ENCODE measurements at places on chromosomes 7 and 10.

DNA sequence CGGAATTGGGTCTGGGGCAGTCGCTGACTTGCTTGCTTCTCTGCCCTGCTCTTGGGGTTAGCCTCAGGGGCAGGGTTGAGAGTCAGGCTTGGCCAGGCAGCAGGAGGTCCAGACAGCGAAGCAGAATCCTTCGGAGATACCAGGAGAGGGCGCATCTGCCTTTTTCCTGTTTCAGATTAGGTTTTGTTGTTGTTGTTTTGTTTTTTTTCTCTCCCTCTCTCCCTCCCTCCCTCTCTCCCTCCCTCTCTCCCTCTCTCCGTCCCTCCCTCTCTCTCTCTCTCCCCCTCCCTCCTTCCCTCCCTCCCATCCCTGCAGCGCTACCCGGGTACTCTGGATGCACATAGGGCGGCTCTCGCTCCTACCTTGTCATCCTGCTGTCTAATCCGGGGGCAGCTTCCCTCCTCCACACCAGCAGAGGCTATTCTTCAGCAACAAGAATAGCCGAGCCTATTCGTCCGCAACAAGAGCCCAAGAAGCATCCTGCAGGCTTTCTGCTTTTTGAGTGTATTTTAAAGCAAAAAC, 758 bp upstream of the OPTN start:
- DNase-seq, result no peak

- no peak for DNase-seq
Measured at GRCh38 chr10:124691421-124692099, 52.6 kb downstream of the FAM53B start.

DNA sequence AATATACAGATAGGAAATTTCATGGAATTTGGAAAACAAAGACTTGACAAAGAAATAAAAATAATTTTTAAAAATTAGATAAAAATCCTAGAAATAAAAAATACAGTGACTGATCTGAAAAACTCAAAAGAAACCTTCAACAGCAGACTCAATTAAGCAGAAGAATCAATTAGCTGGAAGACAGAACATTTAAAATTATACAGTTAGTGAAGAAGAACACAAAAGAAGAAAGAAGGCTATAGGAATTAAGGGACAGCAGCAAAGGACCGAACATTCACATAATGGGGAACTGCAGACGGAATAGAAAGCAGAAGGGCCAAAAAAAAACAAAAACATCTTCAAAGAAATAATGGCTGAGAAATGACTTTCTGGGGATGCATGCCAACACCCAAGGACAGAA, 314.5 kb downstream of the CRPPA start:
- DNase-seq, result no peak

GRCh38 chr10:16585103-16585502, 63.4 kb upstream of the C1QL3 start:
- DNase-seq, result no peak

- no peak for DNase-seq
Measured at GRCh38 chr10:129896136-129896859, 67.8 kb downstream of the EBF3 start.

- no peak for DNase-seq
Measured at GRCh38 chr10:79559726-79560125, 481 bp downstream of the SFTPA2 start.

DNA sequence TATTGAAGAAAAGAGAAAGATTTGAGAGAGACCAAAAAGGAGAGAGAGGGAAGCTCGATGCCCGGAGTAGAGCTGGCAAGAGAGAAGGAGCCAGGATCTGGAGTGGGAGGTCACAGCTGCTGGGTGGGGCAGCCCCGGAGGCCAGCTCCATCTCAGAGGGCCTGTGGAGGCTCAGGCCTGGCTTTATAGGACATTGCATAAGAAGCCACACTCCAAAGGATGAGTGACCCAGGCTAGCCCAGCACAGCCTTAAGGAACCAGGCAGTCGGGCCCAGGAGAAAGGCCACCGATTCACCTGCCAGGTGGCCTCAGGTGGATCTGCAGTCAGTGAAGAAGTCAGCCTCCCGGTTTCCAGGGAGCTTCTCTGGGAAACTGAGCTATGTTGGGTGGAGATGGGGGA, 676 bp downstream of the PLAC9 start:
- no peak for DNase-seq

DNA sequence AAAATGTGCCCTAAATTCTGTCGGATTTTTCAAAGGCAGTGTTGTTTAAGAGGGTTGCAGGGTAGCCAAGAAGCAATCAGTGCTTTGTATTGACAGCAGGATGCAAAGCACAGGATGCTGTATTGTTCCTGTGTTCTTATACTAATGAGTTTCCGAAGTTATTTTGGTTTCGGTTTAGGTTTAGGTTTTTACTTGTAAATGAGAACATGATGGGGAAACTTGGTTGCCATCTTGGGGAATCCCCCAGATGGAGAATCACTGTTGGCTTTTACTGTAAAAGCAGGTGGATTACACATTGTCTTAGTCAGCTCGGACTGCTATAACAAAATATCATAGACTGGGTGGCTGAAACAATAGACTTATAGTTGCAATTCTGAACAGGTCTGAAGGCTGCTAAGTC, 72.1 kb downstream of the INHBA start:
- no peak for DNase-seq

GRCh38 chr7:114823290-114823689, 98.6 kb upstream of the MDFIC start:
- DNase-seq, result no peak

Measured in HS-27A (cell line).